ENCODE measurements at places on chromosomes 1 and 21.

GRCh38 chr1:6260961-6261614 lies at the start of gene GPR153:
TSS of gene GPR153 (minus strand) at chr1:6261098. CDS start at chr1:6254905, 6,193 bp downstream.
- peak; percentile 21 for DNase-seq

DNA sequence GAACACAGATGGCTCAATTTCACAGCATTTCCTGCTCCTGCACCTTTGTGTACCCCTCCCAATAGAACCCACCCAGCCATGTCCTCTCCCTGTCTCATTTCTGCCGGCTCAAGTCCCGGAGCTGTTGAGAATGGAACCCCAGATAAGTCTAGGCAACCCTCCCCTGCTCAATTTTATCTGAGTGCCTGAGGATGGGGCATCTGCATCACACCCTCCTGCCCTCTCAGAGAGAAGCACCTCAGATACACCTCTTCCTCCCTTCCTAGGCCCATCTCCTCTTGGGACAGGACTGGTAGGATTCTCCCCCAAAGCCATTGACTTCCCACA lies 1.1 kb downstream of the KIF21B start:
- DNase-seq, result no peak

DNA sequence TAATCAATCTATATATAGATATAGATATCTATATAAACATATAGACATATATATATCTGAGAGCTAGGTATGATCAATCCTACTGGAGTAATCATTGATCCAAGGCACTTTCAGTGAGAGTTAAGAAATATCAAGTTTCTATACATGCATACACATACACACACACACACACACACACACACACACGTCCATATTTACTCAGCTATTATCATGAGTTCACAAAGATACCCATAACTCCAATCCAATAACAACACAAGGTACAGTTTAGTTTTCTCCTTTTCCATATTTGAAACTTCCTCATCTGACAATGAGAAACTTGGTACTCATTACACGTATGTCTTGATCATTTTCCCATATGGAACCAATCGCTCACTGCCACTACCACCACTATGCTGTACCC lies 27.3 kb upstream of the ZZZ3 start:
- no peak for DNase-seq

- DNase-seq, result no peak
These were observed 124.8 kb upstream of the LMO4 start for GRCh38 chr1:87203904-87204303.

DNA sequence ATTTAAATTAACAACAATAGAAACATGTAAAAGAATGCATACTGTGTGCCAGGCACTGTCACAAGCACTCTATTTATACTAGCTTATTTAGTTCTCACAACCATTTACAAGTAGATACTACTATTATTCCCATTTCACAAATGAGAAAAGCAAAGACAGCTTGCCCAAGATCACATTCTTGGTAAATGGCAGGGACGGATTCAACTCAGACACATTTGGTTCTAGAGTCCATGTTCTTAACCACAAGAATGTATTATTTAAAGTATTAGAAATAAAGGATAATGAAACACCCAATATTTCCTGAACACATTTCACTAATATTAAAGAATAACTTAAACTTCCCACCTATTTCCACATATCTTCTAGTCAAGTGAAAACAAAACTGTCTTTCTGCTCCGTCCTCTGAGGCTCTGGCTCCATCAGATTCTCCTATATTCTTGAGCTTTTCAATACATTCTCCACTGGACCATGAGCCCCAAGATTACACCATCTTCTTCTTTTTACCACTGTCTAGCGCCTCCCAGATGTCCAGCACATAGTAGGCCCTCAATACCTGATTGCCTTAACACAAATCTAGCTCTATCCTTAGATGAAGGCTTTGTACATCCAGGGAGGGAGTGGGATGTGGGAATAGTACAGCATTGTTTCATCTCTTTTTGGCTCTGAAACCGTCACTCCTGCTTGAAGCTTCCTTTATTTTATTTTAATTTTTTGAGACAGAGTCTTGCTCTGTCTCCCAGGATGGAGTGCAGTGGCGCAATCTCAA lies 29.3 kb downstream of the SOD1 start:
- DNase-seq, result no peak

DNA sequence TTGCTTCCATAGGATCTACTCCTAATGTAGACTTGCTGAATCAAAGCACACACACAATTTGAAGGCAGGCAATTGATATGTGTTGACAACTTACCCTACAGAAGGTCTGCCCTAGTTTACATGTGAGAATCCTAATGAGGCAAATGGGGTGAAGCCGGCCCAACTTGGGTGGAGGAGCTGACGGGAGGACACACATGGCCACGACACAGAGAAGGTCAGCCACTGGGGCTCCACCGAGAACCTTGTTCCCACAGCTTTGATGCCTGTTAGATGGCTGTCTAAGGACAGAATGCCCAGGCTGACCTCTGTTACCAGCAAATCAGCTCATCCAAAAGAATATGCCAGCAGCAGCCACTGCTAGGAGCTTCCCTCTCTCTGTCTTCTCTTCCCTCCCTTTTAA lies 1.5 kb upstream of the PLA2G2D start:
- no peak for DNase-seq

- DNase-seq, result no peak
These were observed 238.4 kb upstream of the DMRTA2 start for GRCh38 chr1:50661626-50662025.

DNA sequence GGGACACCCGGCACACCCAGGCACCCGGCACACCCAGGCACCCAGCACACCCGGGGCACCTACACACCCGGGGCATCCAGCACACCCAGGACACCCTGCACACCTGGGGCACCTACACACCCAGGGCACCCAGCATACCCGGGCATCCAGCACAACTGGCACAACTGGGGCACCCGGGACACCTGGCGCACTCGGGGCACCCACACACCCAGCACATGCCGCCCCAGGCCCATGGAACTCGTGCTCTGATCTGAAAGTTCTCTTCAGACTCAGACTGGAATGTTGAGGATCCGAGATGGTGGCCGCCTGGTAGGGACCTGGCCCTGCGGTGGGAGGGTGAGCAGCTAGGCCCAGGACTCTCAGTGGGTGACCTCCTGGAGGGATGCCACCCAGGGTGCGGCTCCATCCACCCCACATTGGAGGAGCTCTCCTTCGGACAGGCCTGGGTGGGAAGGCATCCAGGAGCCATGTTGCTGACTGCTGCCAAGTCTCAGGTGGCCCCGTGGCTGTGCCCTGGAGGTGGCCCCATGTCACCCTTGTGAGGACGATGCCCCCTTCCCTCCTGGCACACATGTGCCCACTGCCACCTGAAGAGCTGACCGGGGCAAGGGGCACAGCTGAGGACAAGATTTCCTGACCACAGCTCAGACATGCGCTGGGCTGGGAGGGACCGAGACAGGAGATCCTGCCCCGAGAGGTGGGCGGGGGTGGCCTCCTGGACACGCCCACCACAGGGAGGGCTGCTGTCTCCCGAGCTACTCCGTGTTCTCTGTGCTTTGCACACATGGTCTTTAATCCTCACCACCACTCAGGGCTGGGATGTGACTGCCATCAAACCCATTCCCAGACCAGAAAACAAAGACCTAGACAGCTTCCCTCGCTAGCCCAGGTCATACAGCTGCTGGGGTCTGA lies 37.0 kb downstream of the UBE2G2 start:
- DNase-seq, result no peak

- no peak for DNase-seq
These were observed 86.4 kb downstream of the RPE65 start for GRCh38 chr1:68363339-68363738.

- DNase-seq, result no peak
These were observed 614.9 kb upstream of the TMPRSS15 start for GRCh38 chr21:19018529-19018928.

Measured in stimulated activated CD8-positive, alpha-beta memory T cell treated with anti-CD3 and anti-CD28 coated beads, Interleukin-2, amount 100 ng/mL, for 1 hour (primary cell).